Stimulated activated CD8-positive, alpha-beta memory T cell treated with anti-CD3 and anti-CD28 coated beads, Interleukin-7, amount 100 ng/mL, for 48 hours (primary cell): ENCODE measurements at places on chromosomes 13 and 19.

DNA sequence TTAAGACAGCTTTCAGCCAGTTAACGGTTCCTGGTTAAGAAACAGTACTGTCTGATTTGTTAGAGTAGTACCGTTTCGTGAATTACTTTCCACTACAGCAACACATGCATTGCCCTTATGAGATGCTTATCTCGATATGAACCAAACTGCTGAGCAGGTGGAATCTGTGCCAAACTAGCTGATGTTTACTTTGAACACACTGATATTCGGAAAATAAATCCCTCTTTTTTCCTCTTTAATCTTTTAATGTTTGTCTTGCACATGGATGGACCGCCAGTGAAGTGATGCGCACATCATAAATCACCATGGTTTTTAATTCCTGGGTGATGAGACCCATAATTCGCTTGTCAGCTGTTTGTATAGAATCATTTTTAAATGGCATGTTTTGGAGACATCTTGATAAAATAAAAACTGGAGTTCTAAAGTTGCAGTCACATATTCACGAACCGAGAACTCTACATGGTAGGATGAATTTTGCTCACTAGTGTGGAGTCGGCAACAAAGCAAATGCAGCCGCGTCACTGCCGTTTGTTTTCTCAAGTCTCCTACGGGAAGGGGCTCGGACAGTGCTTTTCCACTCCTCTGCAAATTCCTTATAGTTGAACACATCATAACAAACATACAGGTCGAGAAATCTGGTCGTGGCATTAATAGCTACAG lies 1.1 kb downstream of the GJA3 start:
- DNase-seq: no peak

DNA sequence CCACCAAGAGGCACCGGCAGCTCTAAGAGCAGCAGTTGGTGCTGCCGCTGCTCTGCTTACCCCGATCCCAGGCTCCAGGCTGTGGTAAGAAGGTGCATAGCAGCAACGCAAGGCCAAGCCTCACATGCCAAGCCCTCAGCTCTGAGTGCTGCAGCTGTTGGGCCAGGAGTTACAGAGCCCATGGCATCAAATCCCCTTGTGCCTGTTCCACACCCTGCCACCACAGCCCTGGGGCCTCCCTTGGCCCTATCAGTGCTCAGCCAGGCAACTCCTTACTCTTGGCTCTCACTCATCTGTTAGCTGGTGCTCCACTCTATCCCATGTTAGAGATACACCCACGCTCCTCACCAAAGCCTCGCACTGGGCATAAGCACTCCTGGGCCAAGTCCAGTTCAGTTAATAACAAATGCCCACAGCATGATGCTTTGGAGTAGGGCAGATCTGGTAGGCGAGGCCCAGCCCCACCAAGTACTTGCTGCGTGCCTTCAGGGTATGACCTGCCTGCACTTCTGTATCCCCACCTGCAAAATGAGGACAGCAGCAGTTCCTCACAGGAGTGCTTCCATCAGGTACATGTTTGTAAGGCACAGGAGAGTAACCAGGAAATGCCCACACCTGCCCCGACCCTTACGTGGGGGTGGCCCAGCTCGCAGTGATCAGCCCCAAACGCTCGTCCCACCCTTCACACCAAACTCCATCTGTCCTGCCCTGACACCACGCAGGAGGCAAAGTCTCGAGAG lies 16.2 kb downstream of the AKAP8L start:
- no peak for DNase-seq

DNA sequence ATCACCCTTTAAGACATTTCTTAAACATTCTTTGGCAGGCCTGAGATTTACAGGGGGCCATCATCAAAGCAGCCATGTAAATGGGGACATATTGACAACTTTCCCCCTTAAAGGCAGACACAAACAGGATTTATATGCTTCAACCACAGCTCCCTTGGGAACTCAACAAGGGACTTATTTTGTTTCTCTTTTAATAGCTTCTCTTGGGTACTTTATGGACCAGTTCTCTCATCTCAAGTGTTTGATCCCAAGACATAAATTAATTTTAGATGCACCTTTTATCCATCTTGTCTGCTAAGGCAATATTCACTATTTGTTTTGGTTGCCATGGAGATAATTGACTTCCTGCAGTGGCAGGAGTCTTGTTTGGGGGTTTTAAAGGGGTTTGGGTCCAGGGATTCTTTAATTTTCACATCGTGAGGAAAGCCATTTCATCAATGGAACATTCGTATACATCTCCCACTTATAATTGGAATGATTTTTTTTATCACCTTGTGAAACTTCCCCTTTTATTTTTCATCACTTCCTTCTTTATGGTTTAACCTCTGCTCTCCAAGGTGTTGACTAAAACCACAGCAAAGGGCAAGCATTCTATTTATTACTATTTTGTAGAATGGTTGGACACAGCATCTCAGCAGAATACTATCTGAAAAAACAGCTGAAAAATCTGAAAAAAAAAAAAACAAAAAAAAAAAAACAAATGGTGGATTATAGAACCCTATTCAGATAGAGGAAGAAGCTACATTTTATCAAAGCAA lies 726.0 kb downstream of the DIAPH3 start:
- no peak for DNase-seq

DNA sequence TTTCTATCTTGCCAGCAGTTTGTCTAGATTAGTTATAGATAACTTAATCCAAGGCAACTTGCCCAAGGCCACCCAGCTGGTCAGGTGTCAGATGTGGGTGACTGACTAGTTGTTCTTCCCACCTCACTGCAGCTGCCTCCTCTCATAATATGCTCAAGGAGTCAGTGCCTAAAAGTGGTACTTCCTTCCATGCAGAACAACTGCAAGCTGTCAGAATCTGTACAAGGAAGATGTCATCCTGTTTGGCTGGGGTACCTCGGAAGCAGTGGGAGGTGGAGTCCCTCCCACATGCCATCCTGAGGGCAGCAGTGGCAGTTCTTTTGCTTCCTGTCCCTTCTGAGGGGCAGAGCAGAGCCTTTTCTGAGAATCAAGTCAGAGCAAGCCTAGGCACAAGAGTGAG lies 193.2 kb upstream of the RFC3 start:
- no peak for DNase-seq

DNA sequence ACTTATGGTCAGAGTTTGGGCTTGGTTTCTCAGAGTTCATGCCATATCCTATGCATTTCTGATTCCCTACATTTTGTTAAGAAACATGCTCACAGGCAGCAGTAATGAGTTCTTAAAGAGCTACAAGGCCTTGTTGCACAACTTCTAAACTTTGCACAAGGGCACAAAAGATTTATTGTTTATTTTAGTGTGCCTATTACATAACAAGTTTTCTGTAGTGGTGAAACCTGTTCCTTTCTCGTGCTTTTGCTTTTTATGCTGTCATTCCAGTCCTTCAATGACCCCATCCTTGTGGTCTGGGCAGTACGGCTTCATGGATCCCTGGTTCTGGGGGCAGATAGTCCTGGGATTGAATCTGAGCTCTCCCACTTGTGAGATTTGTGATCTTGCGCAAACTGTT lies 17.8 kb downstream of the ZNF507 start:
- DNase-seq: no peak

DNA sequence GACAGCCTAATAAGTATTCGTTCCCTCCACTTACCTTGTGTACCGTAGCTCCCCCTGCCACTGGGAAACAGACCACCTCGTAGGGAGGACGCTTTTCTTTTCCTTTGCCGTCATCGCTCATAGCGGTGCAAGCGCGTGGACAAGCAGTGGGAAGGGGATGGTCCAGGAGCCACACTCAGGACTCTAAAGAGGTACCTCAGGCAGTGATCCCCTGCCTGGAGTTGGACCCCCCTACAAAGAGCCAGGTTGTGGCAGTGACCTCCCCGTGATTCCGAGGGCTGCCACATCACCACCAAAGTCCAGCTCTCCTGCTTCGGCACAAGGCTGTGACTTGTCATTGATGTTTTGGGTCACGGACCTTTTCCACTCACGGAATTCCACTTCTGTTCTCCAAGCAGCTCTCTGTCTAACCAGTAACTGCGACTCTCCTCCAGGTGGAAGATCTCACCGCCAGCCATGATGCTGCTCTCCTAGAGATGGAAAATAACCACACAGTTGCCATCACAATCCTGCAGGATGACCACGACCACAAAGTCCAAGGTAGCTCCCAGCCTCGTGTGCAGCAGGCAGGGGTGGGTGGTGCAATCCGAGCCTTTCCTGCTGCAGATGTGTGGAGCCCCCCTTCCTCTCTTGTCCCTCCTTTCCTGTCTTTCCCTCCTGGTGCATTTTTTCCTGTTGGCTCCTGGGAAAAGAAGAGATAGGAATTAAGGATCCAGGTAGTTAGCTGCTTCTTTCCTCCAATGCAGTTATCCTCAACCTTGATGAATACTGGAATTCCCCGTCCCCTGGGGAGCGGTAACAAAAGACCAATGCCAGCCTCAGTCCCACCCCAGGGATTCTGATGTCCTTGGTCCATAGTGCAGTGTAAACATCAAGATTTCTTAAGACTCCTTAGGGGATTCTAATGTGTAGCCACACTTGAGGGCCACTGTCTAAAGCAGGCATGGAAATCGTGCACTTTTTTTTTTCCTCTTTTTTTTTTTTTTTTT lies 107.7 kb downstream of the SLC7A1 start:
- no peak for DNase-seq

GRCh38 chr19:44927746-44928145 lies 13.3 kb downstream of the APOC1 start:
- no peak for DNase-seq

DNA sequence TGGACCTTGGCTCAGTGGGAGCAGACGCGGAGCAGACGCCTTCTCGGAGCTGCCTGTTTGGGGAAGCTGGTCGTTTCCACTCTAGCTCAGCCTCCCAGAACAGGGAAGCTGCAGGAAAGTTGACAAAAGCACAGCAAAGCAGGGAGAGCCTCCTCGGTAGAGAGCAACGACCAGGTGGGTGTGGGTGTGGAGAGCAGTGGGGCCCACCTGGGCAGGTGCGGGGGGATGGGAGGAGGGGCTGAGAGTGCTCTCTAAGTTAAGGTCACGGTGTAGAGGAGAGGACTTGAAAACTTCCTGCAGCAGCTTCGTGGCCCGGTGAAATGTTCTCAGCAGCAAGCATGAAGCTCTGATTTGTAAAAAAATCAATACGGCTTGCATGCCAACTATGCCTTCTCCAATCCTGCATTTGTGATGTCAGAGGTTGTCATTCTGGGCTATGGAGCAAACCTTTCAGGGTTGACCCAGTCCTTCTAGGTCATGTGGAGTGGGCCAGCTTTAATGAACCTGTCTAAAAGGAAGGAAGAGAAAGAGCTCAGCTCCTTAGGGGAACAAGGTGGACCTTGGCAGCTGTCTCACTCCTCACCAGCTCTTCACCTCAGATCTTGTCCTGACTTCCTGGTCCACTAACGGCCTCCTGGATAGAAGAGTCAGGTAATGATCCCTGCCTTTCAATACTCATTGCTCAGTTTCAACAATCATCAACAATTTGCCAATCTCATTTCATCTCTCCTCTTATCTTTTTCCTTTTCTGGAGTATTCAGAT lies 85.8 kb upstream of the UBL3 start:
- DNase-seq: no peak

- DNase-seq: no peak
Measured at GRCh38 chr19:35585848-35586247, at the start of gene PMIS2. TSS of gene PMIS2 (plus strand) at chr19:35586173. CDS start at chr19:35586260, 87 bp downstream.

DNA sequence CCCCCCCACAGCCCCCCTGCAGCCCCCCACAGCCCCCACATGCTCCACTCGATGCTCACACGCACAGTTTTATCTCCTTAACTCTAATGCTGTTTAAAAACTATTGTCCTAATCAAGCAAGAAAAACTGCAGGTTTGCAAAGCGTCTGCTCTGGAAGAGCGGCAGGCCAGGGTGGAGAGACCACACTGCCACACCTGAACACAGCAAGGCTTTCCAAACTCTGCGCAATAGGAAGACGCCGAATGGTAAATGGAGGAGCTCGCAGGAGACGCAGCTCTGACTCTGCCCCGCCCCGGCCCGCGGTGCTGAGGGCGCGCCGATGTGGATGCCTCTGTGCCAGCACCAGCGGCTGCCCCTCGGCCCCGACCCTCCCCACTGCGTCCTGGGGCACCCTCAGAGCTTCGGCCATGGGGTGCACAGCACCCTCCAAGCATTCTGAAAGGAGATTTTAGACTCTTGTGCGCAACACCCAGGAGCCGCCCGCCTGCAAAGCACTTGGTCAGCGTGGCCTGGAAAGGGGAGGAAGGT lies 32.4 kb downstream of the RASA3 start:
- DNase-seq: no peak

GRCh38 chr19:28498404-28498976 lies 714.5 kb downstream of the UQCRFS1 start:
- DNase-seq: no peak

DNA sequence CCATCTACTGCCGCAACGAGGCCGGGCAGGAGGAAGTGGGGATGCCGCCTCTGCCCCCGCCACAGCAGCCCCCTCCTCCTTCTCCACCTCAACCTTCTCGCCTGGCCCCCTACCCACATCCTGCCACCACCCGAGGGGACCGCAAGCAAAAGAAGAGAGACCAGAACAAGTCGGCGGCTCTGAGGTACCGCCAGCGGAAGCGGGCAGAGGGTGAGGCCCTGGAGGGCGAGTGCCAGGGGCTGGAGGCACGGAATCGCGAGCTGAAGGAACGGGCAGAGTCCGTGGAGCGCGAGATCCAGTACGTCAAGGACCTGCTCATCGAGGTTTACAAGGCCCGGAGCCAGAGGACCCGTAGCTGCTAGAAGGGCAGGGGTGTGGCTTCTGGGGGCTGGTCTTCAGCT lies 3.4 kb upstream of the NUP62 start:
- DNase-seq: no peak

DNA sequence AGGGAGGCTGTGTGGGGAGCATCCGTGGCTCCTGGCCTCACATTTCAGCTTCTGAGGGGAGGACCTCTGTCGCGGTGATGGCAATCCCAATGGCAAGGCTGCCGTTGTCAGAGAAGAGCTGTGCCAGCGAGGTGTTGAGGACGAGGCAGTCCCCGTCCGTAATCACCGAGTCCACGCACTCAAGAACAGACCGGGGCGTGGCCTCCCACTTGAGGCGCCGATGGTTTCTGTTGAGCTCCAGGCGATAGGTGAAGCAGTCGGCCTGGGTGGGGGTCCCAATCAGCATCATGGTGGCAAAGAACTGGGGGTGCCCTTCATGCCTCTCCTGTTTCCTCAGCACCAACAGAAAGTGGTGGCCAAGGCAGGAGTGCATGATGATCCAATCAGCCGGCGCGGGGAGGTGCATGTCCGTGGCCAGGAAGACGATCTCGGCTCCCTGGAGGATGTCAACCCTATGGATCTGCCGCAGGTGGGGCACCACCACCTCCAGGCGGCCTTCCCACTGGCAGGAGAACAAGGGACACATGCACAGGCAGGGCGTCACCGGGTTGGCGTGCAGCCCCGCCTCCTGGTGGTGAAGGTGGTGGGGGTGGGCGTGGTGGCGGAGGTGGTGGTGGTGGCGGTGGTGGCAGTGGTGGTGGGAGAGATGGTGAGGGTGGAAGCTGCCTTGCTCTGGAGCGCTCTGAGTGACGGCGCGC lies 68.1 kb downstream of the SIAH3 start:
- DNase-seq: no peak

DNA sequence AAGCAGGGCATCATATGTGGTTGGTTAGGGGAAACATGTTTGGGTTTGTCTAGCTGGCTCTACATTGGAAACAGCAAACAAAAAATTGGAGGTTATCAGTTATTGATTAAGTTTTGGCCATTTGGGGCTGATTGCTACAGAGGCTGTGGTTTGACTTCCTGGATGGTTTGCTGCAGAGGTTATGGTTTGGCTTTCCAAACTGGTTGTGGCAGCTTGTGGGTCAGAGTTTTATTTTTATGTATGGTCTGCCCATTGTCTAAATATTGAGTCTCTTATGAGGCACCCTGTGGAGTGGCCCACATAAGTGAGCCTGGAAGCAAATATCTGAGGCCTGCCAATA lies 261.6 kb downstream of the GPC5 start:
- DNase-seq: no peak

- DNase-seq: no peak
Measured at GRCh38 chr13:91482427-91482826, 84.0 kb downstream of the GPC5 start.

- no peak for DNase-seq
Measured at GRCh38 chr13:38630780-38631179, 56.1 kb upstream of the FREM2 start.
